GM04503 (cell line): ENCODE measurements at places on chromosomes 1 and 21.
A peak's percentile ranks its signal among the peaks of the same experiment; 100 is the strongest.

DNA sequence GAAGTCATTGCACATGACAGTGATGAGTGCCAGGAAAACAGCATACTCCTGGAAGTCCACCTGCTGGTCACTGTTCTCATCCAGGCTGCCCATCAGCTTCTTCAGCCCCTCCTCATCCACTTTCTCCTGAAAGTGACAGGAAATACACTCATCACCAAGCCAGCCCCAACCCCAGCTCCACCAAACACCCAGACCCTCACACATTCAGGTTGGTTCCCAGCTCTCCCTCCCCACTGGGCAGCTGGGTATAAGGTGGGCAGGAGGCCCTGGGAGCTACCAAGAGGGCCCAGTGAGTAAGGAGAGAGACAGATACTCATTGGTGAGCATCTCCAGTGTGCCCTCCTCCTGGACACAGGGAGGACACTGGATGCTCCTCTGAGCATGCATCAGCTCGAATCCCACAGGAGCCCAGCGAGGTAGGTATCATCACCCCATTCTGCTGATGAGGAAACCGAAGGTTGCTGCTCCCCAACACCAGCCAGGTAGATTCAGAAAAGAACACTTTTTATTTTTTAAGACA lies 4.1 kb downstream of the S100A2 start:
- DNase-seq, result no peak

GRCh38 chr1:231844986-231845502 lies 218.5 kb downstream of the DISC1 start:
- no peak for DNase-seq

- no peak for DNase-seq
Observed at GRCh38 chr1:234546890-234547788, 62.8 kb downstream of the IRF2BP2 start.

GRCh38 chr1:201710632-201711597 lies 118.0 kb upstream of the IPO9 start:
- no peak for DNase-seq

- DNase-seq, result no peak
Observed at GRCh38 chr1:2392686-2393085, 1.0 kb downstream of the RER1 start.

DNA sequence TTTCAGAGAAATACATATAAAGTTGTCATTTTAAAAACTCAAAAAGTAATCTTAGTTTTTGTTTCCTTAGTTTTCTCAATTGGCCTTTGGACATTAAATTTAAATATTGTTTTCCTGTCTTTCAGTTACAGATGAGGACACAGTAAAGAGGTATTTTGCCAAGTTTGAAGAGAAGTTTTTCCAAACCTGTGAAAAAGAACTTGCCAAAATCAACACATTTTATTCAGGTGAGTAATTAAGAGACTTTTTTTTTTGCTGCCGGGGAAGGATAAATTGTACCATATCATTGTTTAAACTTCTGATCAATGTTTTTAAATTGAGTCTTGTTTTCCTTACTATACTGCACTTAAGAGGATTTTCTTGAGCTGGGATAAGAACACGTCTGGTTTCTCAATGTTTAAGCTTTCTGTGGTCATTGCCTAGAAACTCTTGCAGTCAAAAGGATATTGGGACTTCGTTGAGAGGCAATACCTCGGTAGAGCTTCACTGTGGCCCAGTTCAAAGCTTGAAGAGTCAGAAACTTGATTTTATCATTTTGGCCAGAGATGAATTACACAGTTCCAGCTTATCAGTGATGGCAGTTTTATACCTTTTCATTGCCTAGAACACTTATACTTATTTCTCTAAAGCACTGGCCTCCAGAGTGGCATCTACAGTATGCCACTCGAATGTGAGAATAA lies 124.9 kb upstream of the KIAA1614 start:
- no peak for DNase-seq

- DNase-seq, result no peak
Observed at GRCh38 chr1:41850029-41850428, 68.7 kb downstream of the HIVEP3 start.

GRCh38 chr1:93107395-93107794 lies 28.3 kb downstream of the MTF2 start:
- no peak for DNase-seq

DNA sequence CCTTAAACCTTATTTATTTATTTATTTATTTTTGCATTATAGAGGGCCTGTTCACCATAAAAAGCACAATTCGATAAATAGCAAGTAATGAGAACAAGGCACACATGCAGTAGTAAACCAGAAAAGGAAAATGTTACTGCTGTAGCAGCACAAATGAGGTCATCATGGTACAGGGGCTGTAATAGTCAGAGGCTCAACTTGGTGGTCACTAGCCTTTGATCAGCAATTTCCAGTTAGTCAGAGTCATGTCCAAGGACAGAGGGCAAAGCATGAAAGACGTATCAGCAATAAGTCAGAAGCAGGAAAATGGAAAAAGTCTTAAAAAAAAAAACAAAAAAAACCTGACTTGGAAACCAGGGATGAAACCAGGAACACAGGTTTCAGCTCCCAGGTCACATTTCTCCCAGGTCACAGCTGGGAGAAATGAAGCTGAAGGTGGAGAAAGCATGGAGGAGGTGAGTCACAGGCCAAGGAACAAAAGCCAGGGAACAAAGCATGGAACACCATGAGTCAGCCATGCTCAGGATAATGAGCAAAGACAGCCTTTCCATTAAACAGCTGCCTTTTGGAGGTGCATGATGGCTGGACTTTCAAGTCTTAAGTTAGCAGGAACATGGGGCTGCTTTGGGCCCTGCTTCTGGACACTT lies 556.3 kb downstream of the LTN1 start:
- no peak for DNase-seq

- no peak for DNase-seq
Observed at GRCh38 chr1:49016030-49016977, 239.6 kb upstream of the BEND5 start.

DNA sequence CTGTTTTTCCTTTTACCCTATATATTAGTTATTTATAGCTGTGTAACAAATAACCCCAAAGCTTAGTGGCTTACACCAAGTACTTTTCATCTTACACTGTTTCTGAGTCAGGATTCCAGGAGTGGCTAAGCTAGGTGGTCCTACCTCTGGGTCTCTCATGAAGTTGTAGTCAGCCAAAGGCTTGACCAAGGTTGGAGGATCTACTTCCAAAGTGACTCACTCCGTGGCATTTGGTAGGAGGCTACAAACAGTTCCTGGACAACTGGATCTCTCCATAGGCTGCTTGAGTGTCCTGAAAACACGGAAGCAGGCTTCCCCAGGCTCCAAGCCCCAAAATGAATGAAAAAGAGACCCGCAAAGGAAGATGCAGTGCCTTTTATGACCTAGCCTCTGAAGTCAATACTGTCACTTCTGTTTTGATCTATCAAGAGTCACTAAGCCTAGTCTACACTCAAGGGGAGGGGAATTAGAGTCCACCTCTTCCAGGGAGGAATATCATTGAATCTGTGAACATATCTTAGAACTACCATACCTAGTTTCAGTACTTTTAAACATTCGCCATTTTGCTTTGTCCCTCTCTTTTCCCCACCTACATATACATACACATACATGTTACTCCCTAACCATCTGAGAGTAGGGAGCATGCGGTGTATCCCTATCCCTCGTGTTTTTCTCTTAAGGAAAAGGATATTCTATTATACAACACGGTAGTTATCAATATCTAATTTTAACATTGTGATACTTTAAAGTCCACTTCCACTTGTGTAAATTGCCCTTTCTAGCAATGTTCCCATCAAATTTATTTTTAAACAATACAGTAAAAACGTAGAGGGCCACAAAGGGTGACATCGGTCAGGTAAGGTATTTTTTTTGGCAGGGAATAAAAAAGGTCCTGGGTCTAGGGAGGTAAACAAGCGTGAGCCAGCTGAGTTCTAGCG lies 67.2 kb downstream of the SLC35A3 start:
- no peak for DNase-seq

DNA sequence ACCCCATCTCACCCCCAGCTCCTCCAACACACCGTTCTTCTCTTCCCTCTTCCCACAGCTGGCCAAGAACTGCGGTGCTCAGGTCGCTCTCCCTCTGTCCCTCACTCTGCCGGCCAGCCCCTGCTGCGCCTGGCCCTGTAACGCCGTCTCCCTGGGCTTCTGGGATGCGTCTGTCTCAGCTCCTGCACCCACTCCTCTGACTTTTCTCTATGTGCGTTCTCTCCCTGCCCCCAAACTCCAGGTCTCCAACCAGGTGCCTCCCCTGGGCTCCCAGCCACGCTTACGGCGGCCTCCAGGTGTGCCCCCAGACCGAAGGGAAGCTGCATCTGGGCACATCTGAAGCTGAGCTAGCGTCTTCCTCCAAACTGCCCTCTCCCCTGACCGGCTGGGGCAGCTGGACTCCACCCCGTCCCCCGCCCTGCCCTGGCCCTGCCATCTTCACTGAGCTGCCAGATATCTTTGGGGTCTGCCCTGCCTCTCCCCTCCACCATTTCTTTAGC lies 2.6 kb downstream of the KRTAP10-12 start:
- no peak for DNase-seq

- no peak for DNase-seq
Observed at GRCh38 chr1:83673312-83673711, 325.6 kb downstream of the TTLL7 start.

DNA sequence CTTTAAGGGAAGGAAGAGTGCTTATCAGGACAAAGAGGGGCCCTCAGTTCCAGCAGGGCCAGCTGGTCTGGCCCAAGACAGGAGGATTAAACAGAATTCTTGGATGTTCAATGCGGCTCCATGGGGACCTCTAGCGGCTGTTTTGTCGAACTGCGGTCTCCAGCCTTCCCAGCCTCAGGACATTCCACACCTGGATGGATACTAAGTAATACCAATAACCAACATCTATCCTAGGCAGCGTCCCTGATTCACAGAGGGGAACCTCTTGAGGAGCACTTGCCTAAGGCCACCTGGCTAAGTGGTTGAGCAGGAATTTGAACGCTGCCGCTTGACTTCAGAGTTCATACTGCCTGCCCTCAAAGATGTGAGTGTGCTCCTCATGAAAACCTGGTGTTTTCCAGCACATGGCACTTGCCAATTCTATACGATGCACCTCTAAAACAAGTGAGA lies 15.5 kb upstream of the CD247 start:
- DNase-seq, result no peak

DNA sequence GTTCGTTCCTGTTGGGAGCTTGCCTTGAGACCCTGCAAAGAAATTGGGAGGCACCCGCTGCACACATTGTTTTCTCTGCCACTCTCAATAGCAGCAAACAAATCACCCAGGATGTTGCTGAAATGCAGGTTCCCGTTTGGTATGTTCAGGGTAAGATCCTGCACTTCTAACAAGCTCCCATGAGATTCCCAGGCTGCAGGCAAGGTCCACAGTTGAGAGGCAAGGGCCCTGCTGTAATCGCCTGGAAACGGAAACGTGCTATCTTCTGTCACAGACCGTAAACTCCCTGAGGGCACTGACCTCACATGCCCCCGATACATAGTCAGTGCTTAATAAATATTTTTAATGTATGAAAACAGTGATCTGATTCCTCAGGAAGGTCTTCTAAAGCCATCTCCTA lies 37.8 kb downstream of the XCL1 start:
- DNase-seq, result no peak

GRCh38 chr1:8378178-8378577 lies 60.3 kb downstream of the SLC45A1 start:
- no peak for DNase-seq

- no peak for DNase-seq
Observed at GRCh38 chr1:147717051-147717705, 43.2 kb downstream of the GJA5 start.

DNA sequence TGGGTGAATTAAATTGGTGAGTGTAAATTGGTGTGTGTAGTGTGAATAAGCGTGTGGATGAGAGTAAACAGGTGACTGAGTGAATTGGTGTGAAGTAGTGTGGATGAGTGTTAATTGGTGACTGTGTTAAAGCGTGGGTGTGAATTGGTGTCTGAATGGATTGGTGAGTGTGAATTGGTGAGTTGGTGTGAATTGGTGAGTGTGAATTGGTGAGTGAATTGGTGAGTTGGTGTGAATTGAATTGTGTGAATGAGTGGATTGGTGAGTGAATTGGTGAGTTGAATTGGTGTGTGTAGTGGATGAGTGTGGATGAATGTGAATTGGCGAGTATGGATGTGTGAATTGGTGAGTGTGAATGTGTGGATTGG lies 8.3 kb downstream of the AURKAIP1 start:
- DNase-seq, result no peak

DNA sequence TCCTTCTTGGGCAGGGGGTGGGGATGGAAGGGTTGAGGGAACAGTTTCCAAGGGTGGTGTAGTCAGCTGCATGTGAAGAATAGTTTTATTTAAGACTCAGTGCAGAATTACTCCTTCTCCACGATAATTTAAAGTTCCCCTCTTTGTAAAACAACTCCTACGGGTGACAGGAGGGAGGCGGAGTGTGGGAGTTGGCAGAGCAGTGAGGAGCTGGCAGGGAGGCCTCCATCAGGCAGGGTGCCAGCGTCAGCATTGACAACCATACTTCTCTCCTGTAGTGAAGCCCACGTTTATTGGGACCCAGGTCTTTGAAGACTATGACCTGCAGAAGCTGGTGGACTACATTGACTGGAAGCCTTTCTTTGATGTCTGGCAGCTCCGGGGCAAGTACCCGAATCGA lies 93.8 kb downstream of the MTR start:
- DNase-seq, result no peak

- no peak for DNase-seq
Observed at GRCh38 chr1:19333587-19334354, 21.6 kb downstream of the SLC66A1 start.

- DNase-seq, result no peak
Observed at GRCh38 chr21:46637952-46638746, 2.7 kb downstream of the PRMT2 start.

DNA sequence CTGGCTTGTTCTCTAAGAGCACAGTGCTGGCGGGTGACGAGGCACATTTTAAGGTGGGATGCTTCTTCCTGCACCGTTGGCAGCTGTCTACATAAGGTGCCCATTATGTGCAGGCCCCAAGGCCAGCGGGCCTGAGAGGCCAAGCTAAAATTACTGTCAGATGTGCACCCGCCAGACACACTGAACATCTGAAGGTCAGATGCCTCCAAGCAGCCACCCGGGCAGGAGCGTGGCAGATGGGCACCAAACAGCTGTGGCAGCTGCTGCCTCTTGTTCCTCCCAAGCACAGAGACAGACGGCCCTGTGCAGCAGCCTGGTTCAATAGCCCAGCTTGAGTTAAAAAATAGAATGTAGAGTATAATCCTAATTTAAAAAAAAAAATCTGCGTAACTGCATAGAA lies 211.9 kb upstream of the EDN2 start:
- no peak for DNase-seq

GRCh38 chr1:182149411-182149965 lies 88.0 kb upstream of the ZNF648 start:
- peak; percentile 63 for DNase-seq

DNA sequence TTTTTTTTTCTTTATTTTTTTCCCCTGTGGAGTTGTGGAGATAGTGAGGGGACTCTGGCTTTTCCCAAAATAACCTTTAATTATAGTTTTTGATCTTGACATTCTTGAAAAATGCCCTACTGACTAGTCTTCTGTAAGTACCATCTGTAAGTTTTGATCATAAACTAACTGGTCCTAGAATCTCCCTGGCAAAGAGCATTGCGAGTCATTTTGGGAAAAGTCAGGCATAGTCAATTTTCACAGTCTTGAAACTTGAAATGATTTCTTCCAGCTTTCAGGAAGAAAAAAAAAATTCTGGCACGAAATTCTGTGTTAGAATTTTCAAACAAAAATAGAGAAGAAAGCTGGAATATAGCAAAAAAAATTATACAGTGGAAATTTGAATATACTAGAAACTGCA lies 181.2 kb upstream of the SNX7 start:
- no peak for DNase-seq

GRCh38 chr1:197884173-197884572 lies 18.3 kb upstream of the C1orf53 start:
- no peak for DNase-seq
